ENCODE measurements at places on chromosomes 4 and X. TPM values are rescaled to one million over a fixed set of nuclear protein-coding genes. Genes with fewer than 3 reads are reported as not detected.

Gene CLIC2
- polyA plus RNA-seq, result 5.4 TPM

GRCh38 chr4:25966171-25966570 is 52.2 kb downstream of the SMIM20 start:
- no peak for DNase-seq

- no peak for DNase-seq
Measured at GRCh38 chr4:163448540-163449203, 24.9 kb downstream of the TKTL2 start.

GRCh38 chr4:13196721-13197120 is 287.4 kb downstream of the RAB28 start:
- peak; percentile 72 for DNase-seq

DNA sequence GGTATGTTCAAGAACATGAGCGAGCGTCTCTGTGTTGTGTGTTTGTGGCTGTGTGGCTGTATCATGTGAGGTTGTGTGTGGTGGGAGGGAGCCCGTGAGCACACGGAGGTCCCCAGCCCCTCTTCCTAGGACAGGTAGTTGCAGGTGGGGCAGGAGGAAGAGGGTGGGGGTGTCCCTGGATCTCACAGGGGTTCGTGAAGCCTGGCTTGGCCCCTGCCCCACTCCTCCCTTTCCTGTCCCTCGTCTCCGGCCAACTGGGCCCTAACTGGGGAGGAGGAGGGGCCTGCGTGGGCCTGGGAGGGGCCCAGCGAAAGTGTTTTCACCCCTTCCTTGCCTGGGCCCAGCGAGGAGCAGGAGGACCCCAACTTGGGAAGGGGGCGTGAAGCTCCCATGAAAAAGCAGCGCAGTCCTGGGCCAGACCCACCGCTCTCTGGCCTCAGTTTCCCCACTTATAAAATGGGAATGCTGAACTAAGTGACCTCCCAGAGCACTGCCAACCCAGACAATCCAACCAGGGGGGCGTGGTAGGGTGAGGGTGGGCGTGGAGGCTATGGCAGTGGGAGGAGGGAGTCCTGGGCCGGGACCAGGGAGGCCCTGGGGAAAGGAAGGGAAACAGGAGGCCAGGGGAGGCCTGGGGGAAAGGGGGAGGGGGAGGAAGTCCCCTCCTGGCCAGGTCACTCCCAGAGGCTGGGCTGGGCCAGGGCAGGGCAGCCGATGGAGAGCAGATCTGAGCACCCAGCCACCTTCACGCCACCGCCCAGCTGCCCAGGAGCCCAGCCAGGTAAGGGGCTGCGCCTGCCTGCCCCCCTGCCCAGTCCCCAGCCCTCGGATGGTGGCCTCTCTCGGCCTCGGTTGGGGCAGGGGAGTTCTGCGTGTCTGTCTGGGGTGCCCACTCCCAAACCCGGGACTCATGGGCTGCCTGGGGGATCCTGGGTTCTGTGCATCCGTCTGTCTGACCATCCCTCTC is at the start of gene AVPR2:
Gene AVPR2, plus strand, starts transcription at position 683 of the 967 bp plus-strand sequence. CDS start 473 bp downstream, outside the sequence.
- DNase-seq, result peak; percentile 55

- no peak for DNase-seq
Measured at GRCh38 chrX:119991005-119991787, 47.6 kb upstream of the NKAP start.
